ENCODE measurements at places on chromosomes 4 and X.
A peak's percentile ranks its signal among the peaks of the same experiment; 100 is the strongest.

DNA sequence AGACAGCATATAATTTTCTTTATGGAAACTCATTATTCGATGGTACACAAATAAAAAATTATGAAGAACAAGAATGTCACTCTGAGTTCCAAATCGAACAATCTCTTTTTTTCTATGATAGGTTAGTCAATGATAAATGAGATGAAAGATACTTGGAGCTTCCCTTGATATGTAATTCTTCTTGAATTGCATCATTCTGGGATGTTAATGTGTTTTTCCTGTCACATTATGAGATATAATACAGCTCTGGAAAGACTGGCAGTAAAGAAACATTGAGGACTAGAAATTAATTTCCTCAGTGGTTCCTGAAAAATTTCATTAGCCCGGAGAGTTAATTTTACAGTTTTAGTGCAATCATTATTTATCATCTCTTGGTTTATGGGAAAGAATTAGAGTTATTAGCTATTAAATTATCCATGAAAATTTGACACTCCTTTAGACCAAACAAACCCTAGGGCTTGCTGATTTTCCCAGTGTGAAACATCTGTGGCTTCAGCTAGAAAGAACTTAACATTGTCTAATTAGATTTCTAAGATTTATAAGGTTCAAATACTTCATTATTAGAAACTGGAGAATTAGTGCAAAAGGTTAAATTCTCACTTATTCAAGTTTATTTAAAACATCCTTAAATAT lies 1546.6 kb upstream of the TENM3 start:
- no peak for DNase-seq

DNA sequence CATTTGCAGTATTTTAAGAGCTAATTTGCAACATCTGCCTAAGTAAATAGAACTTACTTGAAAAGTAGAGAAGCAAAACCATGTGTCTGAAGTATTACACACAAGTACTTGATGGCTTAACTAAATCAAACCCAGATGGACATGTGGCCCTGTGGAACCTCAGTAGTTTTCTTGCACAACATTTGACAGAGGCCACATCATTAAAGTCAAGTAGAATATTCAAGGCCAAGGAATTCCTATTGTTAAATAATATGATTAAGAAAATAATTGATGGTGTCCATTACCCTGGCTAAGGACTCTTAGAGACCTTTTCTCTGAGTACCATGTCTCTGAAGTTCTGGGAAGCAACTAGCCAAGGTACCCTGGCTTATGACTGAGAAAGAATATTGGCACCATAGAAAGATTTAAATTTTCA lies 135.4 kb upstream of the OTUD4 start:
- no peak for DNase-seq

DNA sequence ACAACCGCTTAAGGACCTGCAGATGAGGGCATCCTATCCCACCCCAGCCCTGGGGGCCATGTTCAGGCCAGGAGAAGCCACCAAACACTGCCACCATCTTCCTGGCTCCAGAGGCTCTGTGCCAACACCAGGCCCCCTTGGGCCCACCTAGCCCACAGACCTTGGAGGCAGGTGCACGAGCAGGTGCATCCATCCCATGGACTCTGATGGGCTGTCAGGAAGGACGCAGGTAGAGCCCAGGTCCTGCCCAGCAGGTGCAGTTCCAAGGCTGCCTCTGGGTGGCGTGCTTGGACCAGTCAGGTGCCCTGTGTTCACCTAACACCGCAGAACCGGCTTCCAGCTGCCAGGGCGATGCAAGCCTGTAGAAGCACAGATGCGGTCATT lies 22.8 kb upstream of the PDE6B start:
- DNase-seq, result peak; percentile 29

DNA sequence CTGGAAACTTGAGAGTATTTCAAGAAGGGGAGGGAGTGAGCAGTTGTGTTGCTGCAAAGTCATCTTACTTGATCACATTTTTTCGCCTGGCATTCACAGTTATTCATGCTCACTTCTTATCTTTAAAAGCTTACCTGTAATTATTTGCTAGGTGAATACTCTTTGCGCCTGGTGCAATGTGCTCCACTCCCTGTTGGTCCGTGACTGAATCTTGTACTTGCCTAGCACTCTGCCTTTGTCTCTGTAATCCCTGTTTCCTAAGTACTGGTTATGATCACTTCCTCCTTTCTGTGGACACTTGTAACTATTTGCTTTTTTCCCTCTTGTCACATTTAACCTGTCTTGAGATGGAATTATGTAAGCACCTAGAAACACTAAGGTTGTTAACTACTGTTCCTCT lies 5.8 kb downstream of the BMP2K start:
- no peak for DNase-seq

- DNase-seq, result no peak
Measured at GRCh38 chr4:116438417-116438816, 647.0 kb downstream of the TRAM1L1 start.

DNA sequence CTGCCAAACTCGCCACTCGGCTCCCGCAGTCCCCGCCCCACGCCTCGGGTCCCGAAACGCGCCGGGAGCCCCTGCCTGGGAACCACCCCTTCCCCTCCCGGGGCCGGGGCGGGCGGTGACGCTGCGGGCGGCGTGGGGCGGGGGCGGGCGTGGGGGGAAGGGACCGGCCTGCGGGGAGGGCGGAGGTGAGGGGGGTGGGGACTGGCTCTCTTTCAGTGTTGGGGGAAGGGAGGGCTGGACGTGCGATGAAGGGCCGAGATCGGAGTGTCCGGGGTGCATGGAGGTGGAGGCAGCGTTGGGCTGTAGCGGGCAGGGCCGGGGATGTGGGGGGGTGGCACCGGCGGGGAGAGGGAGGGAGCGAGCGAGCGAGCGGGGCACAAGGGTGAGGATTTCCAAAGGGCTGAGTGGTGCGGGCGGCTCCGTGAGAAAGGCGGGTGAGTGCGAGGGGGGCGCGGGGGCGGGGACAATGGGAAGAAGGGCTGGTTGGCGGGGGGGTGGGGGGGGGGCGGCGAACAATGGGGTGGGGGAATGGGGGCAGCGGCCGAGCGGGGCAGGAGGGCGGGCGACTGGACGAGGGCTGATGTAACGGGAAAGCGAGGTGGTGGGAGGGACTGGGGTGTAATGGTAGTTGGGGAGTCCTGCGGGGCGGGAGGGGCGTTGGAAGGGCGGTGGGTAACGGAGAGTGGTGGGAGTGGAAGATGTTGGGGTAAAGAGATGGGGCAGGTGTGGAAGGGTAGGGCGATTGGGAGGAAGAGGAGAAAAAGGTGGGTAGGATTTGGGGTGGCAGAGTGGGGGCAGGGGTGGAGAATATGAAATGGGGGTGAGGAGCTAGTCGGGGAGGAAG lies 578 bp downstream of the DCUN1D4 start:
- DNase-seq, result peak; percentile 70

GRCh38 chr4:105387466-105387865 lies 86.4 kb downstream of the PPA2 start:
- DNase-seq, result no peak

DNA sequence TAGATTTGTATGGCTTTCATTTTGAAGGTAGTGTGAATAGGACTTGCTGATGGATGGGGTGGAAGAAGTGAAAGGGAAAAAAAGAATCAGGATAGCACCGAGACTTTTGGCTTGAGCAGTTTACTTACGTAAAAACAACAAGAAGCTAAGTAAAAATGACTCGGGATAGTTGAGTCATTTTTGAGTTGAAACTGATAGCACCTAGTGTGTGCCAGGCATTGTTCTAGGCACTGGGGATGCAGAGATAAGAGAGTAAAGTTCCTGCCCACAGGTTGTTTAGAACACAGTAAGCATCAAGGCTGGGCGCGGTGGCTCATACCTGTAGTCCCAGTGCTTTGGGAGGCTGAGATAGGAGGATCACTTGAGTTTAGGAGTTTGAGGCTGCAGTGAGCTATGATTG lies 34.7 kb downstream of the ADD1 start:
- DNase-seq, result peak; percentile 59

DNA sequence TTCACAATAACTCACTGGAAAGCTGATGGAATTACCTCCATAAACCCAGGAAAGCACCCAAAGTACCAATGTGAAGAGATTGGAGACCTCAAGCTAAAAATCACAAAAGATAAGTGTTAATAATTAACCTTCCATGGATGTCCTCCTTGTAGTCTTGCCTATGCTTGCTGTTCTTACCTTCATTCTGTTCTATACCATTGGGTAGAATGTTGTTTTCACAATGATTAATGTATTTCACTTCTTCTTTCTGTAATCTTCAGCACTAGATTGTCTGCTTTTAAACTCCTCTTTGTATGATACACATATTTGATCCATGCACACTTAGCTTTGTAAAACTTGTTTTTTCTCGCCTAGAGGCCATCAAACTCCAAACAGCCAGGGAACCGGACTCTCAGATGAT lies 570.3 kb downstream of the RAPGEF2 start:
- DNase-seq, result no peak

- no peak for DNase-seq
Measured at GRCh38 chr4:36213977-36214376, 30.3 kb downstream of the ARAP2 start.

GRCh38 chr4:111506706-111507105 lies 638.5 kb upstream of the FAM241A start:
- DNase-seq, result peak; percentile 44

- peak; percentile 79 for DNase-seq
Measured at GRCh38 chr4:38177641-38178391, 217.6 kb downstream of the PTTG2 start.

DNA sequence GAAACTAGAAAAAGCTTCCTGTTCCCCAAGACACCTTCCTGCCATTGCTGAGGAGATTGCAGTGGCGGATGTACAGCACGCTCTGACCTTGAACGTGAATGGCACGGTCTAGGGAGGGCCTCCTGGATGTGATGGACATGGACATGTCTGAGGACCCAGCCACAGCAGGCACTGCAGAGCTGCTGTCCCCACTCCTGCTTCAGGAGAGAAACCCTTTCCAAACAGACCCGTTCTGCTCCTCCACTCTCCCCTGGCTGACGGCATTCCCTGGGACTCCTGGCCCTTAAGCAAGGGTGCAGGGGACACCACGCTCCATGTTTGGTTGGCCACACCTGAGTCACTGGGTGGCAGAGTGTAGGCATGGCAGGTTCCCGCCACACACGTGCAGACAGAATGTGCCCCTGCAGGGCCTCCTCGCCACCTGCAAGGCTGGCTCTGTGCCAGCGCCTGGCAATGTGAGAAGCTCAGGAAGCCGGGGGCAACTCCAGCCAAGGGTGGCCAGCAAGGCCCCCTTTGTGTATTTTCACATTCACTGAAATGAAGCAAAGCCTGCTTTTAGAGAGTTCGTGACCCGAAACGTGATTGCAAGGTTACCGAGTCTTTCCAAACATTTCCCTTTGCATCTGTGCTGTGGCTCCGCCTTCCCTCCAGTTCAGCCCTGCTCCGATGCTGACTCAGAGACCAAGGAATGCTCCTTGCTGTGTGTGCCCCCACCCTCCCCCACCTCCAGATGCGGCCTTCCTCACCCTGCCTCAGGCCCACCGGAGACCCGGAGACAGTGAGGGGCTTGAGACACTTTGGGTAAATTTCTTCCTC lies 46.1 kb downstream of the HTRA3 start:
- peak; percentile 83 for DNase-seq

GRCh38 chr4:174674305-174674840 lies 152.1 kb upstream of the HPGD start:
- peak; percentile 53 for DNase-seq

DNA sequence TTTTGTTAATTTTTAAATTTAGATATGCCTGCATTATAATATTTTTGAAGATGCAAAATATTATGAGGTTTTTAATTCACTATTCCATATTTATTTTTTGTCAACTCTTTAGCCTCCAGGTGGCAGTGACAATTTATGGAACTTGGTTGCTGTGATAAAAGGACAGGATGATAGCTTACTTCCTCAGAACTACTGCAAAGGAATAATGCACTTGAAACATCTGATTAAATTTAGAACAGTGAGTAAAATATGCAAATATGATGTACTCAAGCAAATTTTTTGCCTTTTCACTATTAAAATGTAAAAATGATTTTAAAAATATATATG lies 45.1 kb downstream of the SPATA4 start:
- peak; percentile 51 for DNase-seq

DNA sequence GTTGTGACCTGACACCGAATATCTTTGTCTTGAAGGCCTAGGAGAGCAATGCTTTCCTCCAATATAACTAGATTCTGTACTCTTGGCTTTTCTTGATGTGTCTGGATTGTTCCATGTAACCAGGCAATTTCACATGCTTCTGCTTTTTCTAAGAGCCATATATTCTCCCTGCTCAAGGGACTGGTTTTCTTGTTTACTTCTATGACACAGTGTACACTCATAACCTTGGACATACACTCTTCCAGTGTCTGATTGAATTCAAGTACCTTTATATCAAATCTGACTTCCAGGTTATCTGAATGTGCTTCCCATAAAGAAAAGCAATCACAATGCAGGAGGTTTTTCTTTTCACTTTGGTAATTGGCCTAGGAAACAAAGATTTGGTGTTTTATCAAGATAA lies 17.4 kb upstream of the EIF4E start:
- no peak for DNase-seq

- peak; percentile 33 for DNase-seq
Measured at GRCh38 chr4:75718529-75718928, 5.8 kb upstream of the USO1 start.

DNA sequence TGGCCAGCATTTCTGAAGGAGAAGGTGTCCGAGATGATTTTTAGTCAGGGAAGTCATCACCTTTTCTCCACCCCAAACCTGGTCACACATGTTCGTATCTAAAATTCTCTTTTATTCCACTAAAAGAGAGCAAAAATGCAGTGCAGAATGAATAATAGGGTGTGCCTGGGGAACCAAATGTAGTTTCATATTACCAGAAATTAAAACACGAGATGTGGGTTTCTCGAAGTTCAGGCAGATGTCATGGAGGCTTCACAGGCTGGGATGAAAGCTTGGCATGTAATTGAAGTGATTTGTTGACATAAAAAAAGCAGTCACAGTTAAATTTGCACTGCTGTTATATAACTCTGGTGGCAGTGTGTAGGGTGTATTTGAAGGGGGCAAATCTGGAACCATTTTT lies 165.5 kb upstream of the PDE5A start:
- DNase-seq, result no peak

GRCh38 chrX:39439906-39440798 lies 638.9 kb downstream of the MID1IP1 start:
- DNase-seq, result no peak

- no peak for DNase-seq
Measured at GRCh38 chr4:105712766-105713165, 4.2 kb downstream of the GSTCD start.

DNA sequence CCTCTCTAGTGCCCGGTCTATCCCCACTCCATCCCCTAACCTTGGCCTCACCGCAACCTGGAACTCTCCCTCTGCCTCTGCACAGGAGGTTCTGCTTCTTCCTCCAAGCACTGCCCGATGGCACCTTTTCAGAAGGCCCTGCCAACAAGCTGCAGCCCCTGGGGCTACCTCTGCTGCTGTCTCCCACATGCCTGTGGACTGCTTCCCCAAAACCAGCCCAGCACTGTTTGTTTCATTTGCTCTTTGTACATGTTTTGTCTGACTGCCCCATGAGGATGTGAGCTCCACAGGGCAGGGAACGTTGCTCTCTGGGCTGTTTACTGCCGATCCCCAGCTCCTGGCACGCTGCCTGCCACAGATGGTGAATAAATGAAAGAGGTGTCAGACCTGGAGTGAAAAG lies 85.4 kb downstream of the INTS6L start:
- DNase-seq, result no peak

- no peak for DNase-seq
Measured at GRCh38 chr4:54173281-54173912, 55.7 kb upstream of the PDGFRA start.

- no peak for DNase-seq
Measured at GRCh38 chr4:70504733-70505132, 13.6 kb upstream of the AMTN start.

- DNase-seq, result peak; percentile 59
Measured at GRCh38 chrX:9940421-9940820, 26.7 kb upstream of the CLDN34 start.

GRCh38 chr4:10635091-10635490 lies 49.5 kb downstream of the CLNK start:
- DNase-seq, result no peak

- DNase-seq, result no peak
Measured at GRCh38 chr4:141783770-141784169, 147.4 kb downstream of the IL15 start.

Data from fibroblast of pulmonary artery (primary cell).